Mesangial cell (primary cell): ENCODE measurements at places on chromosomes 3 and 15. TPM values are rescaled to one million over a fixed set of nuclear protein-coding genes. Genes with fewer than 3 reads are reported as not detected.

UBL7 gene
- total RNA-seq, result 64.4 and 64.9 TPM in 2 replicates

RBM5 gene
- total RNA-seq, result 48.1 and 64.3 TPM in 2 replicates

DISP2 gene
- 0.33 and 0.38 TPM in 2 replicates for total RNA-seq

FETUB gene
- total RNA-seq, result not detected in 2 replicates

FBXW12 gene
- total RNA-seq, result 0.25 TPM in 1 of 2 replicates, not detected in the other

NCEH1 gene
- 46.1 and 58.1 TPM in 2 replicates for total RNA-seq

CPLX3 gene
- not detected in 2 replicates for total RNA-seq

ADCY5 gene
- total RNA-seq, result 0.13 and 0.16 TPM in 2 replicates

CACNA2D3 gene
- 0.13 TPM in 1 of 2 replicates, not detected in the other for total RNA-seq

FBXO40 gene
- not detected in 2 replicates for total RNA-seq

SLC22A14 gene
- total RNA-seq, result 0.16 and 0.25 TPM in 2 replicates

PYGO1 gene
- total RNA-seq, result 2.1 and 4.4 TPM in 2 replicates

PROK2 gene
- not detected in 2 replicates for total RNA-seq

GOLGA6A gene
- not detected in 2 replicates for total RNA-seq

CEMIP gene
- total RNA-seq, result 0.49 and 0.51 TPM in 2 replicates

UROC1 gene
- total RNA-seq, result not detected in 2 replicates

CSTA gene
- not detected in 2 replicates for total RNA-seq

AMT gene
- 0.65 and 6.3 TPM in 2 replicates for total RNA-seq

ZNF620 gene
- 1.8 and 3.3 TPM in 2 replicates for total RNA-seq

REC114 gene
- not detected in 2 replicates for total RNA-seq

GP5 gene
- under 0.01 and 0.16 TPM in 2 replicates for total RNA-seq

LAMB2 gene
- 209 and 412 TPM in 2 replicates for total RNA-seq

RPS17 gene
- 1,888 and 2,022 TPM in 2 replicates for total RNA-seq

CSPG4 gene
- 14.2 and 22.8 TPM in 2 replicates for total RNA-seq

OR5H1 gene
- not detected in 2 replicates for total RNA-seq

BFSP2 gene
- total RNA-seq, result not detected in 2 replicates

GP9 gene
- not detected in 2 replicates for total RNA-seq

RFX7 gene
- total RNA-seq, result 7.5 and 9.0 TPM in 2 replicates

DAPK2 gene
- total RNA-seq, result 0.16 and 0.38 TPM in 2 replicates

LOXL1 gene
- total RNA-seq, result 82.8 and 257 TPM in 2 replicates

SERINC4 gene
- total RNA-seq, result not detected in 2 replicates

FOXB1 gene
- total RNA-seq, result not detected in 2 replicates

IMP3 gene
- 57.6 and 84.1 TPM in 2 replicates for total RNA-seq

PLCL2 gene
- total RNA-seq, result 0.76 and 1.5 TPM in 2 replicates

RSRC1 gene
- 9.5 and 13.0 TPM in 2 replicates for total RNA-seq

GPR62 gene
- 0.25 and 0.49 TPM in 2 replicates for total RNA-seq

PLIN1 gene
- 0.13 TPM in 1 of 2 replicates, not detected in the other for total RNA-seq

IGSF11 gene
- under 0.01 TPM in 1 of 2 replicates, not detected in the other for total RNA-seq

GOLGA8J gene
- not detected in 2 replicates for total RNA-seq

EOMES gene
- total RNA-seq, result not detected in 2 replicates

TGM5 gene
- total RNA-seq, result not detected in 2 replicates

COL6A6 gene
- under 0.01 TPM in 1 of 2 replicates, not detected in the other for total RNA-seq

DGKG gene
- total RNA-seq, result 0.13 and 0.16 TPM in 2 replicates

MTMR10 gene
- 9.8 and 23.5 TPM in 2 replicates for total RNA-seq

SPINK8 gene
- total RNA-seq, result not detected in 2 replicates

CCDC191 gene
- 0.49 and 1.9 TPM in 2 replicates for total RNA-seq
